Naive thymus-derived CD8-positive, alpha-beta T cell (primary cell): ENCODE measurements at places on chromosomes 13 and 19. TPM values are rescaled to one million over a fixed set of nuclear protein-coding genes. Genes with fewer than 3 reads are reported as not detected.

- DNase-seq: no peak
Observed at GRCh38 chr19:19670070-19670551, 1.5 kb downstream of the ZNF101 start.

DNA sequence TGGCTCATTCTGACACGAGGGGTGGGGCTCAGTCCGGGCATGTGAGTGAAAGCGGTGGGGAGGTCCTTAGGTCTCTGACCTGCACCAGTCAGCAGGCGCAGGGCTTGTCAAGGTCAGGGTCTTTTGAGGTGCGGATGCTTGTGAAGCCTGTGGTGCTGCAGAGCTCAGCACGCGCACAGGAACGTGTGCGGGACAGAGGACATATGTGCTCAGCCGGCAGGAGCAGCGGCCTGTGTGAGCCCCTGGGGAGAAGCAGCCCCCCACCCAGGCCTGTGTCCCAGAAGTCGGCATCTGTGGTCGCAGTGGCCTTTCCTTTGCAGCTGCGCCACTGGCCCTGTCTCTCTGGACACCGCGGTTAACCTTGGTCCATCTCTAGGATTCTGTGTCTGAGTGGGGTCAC lies 30.9 kb downstream of the ATP4B start:
- no peak for DNase-seq

DNA sequence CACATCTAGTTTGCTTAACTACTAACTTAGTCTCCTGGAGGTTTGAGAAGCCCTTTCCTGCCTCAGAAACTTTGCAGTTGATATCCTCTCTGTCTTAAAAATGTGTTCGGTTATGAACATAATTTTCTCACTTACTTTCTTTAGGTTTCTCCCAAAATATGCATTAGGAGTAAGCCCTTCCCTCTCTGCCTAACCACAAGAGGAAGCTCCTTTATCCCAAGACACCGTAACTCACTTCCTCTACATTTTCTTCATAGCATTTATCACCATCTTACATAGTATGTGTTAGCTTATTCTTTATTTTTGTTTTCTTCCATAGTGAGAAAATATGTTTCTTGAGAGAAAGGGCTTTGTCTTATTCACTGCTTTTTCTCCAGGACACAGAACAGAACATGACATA lies 952.5 kb upstream of the ATXN8OS start:
- DNase-seq: no peak

- no peak for DNase-seq
Observed at GRCh38 chr19:31553846-31554215, 204.6 kb upstream of the TSHZ3 start.

DNA sequence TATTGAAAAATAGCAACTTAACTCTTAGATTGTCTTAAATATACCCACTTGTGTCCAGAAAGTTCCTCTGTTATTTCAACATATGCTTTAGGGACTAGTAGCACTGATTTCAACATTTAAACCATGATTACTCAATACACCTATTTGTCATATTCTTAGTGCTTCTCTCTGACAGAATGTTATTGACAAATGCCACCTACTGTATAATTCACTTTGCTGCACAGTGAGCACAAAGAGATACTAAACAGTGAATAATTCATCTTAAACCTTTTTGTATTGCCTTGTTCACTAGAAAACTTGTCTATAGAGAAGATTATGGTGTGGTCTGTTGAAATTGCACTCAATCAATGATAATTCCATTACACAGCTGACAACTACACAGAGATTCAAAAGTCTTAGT lies 692.6 kb downstream of the PCDH17 start:
- DNase-seq: no peak

- DNase-seq: no peak
Observed at GRCh38 chr19:32908641-32909190, 39.1 kb upstream of the SLC7A9 start.

GRCh38 chr13:30107121-30107520 lies 200.2 kb downstream of the KATNAL1 start:
- DNase-seq: no peak

- no peak for DNase-seq
Observed at GRCh38 chr19:29098863-29099481, 114.0 kb downstream of the UQCRFS1 start.

DNA sequence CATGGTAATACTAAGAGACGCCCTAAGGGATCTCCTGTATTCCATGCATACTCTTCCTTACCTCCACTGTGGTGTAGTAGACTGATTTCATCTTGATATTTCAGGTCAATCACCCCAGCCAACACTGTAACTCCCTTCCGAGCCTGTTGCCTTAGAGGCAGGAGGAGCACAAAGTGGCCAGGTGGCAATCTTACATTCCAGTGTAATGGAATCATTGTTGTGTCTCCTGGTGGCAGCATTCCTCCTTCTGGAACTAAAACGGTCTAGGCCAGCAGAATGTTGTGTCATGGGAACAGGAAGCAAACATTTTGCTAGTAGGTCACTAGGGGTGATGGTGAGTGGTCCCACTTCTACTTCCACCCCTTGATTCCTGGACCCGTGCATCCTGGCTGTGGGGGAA lies 405.7 kb upstream of the SLC10A2 start:
- DNase-seq: no peak

DNA sequence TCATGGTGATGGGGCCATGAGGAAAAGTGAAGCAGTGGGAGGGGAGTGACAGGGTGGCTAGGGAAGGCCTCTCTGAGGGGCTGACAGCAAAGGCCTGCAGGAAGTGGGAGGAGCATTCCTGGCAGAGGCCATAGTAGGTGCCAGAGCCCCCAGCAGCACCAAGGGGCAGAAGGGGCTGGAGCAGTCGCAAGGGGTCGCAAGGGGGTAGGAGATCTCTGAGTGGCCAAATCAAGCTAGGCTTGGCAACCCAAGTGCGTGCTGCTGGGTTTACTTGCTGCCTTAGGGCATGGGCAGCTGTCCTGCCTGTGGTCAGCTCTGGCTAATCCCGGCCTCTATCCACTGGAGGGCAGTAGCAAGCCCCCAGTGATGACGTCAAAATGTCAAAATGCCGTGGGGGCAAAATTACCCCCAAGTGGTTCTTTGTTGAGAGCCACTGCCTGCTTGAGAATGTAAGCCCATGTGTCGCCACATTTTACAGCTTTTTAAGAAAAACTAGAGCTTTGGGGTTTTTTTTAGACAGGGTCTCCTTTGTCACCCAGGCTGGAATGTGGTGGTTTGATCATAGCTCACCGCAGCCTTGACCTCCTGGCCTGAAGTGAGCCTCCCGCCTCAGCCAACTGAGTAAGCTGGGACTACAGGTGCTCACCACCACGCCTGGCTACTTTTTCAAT lies 11.8 kb downstream of the CCDC97 start:
- no peak for DNase-seq

- DNase-seq: no peak
Observed at GRCh38 chr13:47484548-47484947, 516.5 kb downstream of the SUCLA2 start.

DNA sequence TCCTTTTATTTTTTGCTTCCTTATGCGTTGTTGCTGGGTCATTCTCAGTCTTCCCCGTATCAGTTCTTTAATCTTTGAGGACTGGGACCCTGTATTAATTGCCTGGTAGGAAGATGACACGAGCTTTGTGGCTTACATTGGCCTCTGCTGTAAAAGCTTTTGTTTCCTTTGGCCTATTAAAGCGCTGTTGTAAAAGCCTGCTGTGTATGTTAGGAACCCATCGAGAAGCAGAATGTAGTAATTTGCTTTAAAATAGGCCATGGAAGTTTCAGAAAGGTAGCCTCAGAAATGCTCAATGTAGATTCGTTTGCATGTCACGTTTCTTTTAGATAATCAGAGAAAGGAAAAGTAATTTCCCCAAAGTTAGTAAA lies 257.5 kb upstream of the STARD13 start:
- DNase-seq: no peak

- no peak for DNase-seq
Observed at GRCh38 chr13:112953591-112954487, 15.2 kb upstream of the MCF2L start.

- DNase-seq: no peak
Observed at GRCh38 chr13:32255724-32256109, 59.4 kb downstream of the ZAR1L start.

GRCh38 chr19:16018801-16019551 lies 57.3 kb upstream of the TPM4 start:
- no peak for DNase-seq

GRCh38 chr13:97307882-97308624 lies 85.9 kb downstream of the MBNL2 start:
- DNase-seq: no peak

DNA sequence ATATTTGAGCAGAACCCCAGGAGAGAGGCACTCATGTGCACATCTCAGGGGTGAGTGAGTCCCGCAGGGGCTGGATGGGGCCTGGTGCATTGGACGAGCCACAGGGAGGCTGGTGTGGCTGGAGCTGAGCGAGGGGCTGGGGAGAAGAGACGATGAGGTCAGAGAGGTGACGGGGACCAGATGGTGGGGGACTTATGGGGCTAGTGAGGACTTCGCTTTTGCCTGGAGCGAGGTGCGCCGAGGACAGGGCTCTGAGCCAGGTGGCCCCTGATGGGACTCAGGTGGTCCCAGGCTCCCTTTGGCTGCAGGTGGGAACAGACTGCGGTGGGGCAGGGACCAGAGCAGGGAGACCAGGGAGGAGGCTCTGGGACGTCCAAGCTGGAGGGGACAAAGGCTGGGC lies 6.9 kb upstream of the FXYD3 start:
- DNase-seq: peak; percentile 55

DNA sequence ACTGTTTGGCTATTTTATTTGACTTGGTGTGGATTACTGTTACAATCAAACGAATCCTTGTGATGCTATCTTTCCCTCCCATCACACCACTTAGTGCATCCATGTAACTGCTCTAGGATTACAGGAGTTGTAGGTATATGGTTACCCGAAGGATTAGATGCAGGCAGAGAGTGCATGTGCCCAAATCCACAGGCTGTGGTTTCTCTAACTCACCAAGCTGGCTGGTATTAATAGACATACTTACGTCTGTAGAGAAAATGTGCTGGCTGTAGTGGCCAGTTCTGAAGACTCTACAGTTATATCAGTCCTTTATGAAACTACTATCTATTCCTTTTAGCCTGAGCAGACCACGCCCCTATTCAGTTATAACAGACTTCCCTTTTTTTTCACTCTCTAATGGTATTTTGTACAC lies 1.1 kb upstream of the HMGB1 start:
- DNase-seq: no peak

DNA sequence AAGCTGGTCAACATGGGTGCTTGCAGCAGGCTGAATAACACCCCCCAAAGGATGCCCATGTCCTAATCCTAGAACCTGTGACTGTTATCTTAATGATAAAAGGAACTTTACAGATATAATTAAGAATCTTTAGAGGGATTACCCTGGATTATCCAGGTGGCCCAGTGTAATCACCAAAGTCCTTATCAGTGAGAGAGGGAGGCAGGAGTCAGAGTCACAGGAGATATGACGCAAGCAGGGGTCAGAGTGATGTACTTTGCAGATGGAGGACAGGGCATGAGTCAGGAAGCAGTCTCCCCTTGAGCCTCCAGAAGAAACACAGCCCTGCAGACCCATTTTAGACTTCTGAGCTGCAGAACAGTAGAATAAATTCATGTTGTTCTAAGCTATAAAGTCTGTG lies 9.8 kb downstream of the ZNF606 start:
- no peak for DNase-seq

- DNase-seq: no peak
Observed at GRCh38 chr13:44489751-44490150, 86.4 kb downstream of the TSC22D1 start.

DNA sequence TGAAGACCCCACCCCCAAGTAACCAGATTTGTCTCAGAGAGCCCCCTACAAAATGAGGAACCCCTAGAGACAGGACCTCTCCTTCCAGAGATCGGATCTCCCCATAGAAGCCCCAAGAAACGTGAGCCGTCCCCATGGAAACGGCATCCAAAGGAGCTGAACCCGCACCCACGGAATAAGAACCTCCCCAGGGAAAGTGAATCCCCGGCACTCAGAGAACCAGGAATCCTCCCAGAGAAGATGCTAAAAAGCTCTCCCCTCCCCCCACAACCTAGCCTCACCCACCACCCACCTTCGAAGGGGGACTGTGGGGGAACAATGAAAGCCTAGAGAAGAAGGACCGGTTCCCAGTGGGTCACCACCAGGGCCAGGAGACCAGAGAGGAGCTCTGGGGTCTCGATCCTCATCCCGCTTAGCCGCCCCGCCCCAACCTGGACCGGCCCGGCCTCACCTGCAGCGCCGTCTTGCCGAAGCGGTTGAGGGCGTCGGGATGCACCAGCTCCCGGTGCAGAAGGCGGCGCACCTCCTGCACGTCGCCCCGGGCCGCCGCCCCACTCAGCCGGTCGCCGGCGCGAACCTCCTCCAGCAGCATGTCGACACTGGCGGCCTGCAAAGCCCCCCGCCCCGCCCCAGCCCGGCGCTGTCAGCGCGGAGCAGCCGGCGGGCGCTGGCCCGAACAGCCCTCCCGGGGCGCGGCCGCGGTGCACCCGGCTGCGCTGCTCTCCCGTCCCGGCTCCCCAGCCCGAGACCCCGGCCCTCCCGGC lies 535 bp downstream of the CDKN2D start:
- DNase-seq: no peak

DNA sequence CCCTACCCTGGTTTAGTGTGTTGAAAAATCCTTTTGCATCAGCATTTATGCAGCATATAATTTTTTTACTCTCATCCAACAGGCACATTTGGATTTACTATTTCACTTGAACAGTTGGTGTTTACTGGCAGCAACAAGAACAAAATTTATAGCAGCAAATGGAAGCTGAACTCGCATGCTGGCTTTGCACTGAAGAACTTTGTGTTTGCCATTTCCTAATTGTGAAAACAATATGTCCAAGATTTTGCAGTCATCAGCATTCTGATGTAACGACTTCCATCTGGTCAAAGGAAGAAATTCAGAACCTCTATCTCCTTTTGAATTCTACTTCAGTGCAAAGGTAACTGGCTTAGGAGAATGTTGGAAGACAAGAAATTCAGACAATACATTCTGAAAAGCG lies 131.0 kb downstream of the DLEU7 start:
- no peak for DNase-seq

GRCh38 chr13:40613192-40613818 lies 53.1 kb downstream of the FOXO1 start:
- DNase-seq: peak; percentile 49

- no peak for DNase-seq
Observed at GRCh38 chr13:29081036-29081435, 260.9 kb downstream of the MTUS2 start.

DNA sequence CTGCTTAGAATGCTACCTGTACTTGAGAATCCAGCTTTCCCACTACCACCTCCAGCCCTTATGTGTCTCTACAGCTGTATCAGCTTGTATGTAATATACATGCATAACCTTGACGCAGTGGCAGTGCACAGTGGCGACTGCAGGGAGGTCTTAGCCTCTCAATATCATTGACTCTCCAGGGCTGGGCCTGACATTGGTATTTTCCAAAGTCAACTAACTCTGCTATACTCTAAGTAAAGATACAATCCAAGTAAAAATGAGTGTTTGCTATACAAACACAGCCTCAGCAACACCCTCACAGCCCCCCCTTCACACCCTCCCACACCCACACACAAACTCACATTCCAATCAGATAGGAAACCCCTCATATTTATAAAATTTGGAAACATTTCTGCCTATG lies 6.7 kb upstream of the UBL3 start:
- DNase-seq: no peak

- DNase-seq: no peak
Observed at GRCh38 chr19:7006135-7006704, 15.0 kb downstream of the MBD3L2B start.

ICAM3 gene
- 221 TPM for polyA plus RNA-seq

ZNF607 gene
- 3.7 TPM for polyA plus RNA-seq

OXGR1 gene
- polyA plus RNA-seq: not detected

GPC5 gene
- polyA plus RNA-seq: not detected
